Stimulated activated naive CD4-positive, alpha-beta T cell (primary cell): ENCODE measurements at places on chromosomes 3 and 15.

DNA sequence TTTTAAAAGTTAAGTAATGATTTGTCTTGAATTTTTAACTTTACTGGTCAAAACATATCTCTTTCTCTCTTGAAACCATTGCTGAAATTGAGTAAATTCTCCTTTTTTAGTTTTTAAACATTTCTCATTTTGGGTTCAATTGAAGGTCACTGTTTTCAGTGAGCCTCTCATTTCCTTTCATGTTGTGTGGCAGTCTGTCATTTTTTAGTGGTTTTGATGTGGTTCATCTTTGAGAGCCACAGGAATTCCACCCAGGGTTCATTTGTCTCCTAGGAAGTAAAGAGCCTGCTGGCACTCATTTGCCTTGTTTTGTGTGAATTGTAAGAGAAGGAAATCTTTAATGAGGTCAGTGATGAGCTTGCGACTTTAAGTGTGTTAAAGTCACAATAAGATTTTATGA lies 10.4 kb downstream of the CLDN11 start:
- DNase-seq, result no peak

GRCh38 chr15:77895742-77896141 lies 181.8 kb downstream of the TBC1D2B start:
- DNase-seq, result no peak

DNA sequence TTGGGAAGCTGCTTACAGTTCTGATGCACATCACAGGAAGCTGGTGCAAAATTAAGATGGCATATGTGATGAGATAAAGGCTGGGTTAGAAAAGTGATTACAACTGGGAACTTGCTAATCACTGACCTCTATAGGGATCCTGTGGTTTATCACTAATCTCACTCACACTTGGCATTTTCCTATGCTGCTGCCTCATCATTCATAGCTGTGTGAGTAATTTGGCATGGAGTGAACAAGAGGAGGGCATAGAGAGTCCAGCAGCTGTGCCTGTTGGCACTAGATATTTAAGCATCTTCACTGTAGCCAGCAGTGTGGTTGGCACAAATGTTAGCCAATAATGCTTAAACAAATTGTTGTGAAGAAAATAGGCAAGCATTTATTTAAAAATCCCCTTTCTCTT lies 217.7 kb upstream of the CGNL1 start:
- DNase-seq, result no peak

GRCh38 chr3:127088511-127089351 lies 104.2 kb upstream of the PRR23E start:
- no peak for DNase-seq

DNA sequence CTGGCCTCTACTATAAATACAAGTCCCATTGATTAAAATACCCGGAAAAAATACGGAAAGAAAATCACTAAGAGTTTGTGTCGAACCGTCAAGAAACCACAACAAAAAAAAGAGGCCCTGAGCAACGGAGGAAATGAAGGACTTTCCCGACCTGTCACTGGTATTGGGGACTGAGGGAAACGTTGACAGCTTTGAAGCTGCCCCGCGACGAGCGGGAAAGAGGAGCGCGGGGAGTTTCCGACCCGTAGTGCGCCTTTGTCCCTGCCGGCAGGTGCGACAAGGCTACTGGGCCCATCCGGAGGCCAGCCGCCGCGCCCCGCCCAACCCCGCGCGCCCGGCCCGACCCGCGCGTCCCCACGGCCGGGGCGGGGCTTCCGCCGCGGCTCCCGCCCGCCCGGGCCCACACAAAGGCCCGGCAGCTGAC lies 416 bp downstream of the PBRM1 start:
- peak; percentile 68 for DNase-seq

- DNase-seq, result no peak
Observed at GRCh38 chr3:21062831-21063294, 688.1 kb downstream of the ZNF385D start.

DNA sequence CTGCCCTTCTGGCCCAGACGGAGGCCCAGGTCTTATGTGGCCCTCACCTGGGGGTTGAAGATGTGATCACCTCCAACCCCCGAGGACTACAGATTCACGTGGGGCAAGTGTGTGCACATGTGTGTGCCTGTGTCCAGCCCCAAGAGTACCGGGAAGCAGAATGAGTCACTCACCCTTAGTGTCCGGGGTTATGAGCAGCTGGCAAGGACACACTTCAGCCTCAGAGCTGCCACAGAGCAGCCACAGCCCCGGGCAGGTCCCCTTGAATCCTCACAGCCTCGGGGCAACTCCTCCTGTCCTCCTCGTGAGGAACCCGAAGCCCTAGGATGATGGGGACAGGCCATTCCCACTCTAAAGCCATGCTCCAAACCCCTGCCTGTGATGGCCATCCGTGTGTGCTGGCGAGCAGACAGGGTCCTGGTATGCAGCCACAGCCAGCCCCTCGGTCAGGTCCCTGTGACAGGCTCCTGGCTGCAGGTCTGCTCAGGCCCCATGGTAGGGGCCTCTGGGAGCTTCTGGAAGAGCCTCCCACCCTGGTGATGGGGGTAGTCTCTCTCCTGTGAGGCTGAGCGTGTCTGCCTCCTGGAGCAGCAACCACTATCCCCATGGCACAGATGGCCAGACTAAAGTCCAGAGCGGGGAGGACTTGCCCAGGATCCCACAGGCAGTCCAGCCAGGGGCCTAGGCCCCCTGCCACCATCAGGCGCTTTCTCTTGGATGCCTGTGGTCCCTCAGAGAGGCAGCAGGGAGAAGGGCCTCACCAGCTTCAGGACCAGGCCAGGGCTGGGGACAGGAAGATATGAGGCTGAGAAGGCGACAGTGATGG lies 852 bp downstream of the STAB1 start:
- no peak for DNase-seq

DNA sequence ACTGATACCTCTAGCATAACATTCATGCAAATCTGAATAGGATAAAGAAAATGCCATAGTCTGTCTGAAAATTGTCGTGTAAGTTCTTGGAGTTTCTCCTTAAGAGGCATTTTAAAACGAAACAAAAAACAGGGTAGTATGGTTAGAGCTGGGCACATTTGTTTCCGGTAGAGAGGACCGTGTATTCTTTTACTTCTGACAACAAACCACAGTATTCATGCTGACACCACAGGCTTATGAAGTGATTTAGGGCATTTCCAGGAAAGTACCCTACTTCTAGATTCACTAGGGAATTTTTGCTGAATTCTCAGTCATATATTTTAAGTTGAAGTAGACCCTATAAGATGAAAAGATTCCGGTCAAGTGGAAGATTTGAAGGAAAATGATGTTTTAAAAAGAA lies 541.3 kb downstream of the UNC13C start:
- DNase-seq, result no peak

GRCh38 chr3:179196098-179196497 lies 47.9 kb downstream of the PIK3CA start:
- DNase-seq, result peak; percentile 46

DNA sequence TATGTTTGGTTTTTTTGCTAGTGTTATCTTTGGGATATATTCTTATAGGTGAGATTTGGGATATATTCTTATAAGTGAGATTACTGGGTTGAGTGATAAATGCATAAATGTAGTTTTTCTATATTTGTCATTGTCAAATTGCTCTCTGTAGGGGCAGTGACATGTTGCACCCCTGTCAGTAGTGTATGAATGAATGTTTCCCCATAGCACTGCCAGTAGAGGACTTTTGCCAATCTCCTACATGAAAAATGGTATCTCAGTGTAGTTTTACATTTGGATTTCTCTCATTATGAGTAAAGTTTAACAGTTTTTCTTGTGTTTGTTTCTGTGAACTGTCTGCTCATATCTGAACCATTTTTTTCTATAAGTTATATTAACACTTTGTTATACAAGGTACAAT lies 13.6 kb downstream of the U2SURP start:
- DNase-seq, result no peak

GRCh38 chr3:16884084-16884747 lies 539 bp upstream of the PLCL2 start:
- peak; percentile 64 for DNase-seq

- no peak for DNase-seq
Observed at GRCh38 chr3:142481196-142481595, 33.4 kb upstream of the XRN1 start.

GRCh38 chr3:148975248-148975647 lies 16.1 kb upstream of the GYG1 start:
- DNase-seq, result no peak

GRCh38 chr3:134833453-134834163 lies 38.5 kb downstream of the EPHB1 start:
- DNase-seq, result no peak

GRCh38 chr3:140093742-140094141 lies 158.8 kb downstream of the CLSTN2 start:
- no peak for DNase-seq

- no peak for DNase-seq
Observed at GRCh38 chr3:155049959-155050358, 30.2 kb upstream of the MME start.

- no peak for DNase-seq
Observed at GRCh38 chr3:32437896-32438295, 46.2 kb downstream of the CMTM7 start.

DNA sequence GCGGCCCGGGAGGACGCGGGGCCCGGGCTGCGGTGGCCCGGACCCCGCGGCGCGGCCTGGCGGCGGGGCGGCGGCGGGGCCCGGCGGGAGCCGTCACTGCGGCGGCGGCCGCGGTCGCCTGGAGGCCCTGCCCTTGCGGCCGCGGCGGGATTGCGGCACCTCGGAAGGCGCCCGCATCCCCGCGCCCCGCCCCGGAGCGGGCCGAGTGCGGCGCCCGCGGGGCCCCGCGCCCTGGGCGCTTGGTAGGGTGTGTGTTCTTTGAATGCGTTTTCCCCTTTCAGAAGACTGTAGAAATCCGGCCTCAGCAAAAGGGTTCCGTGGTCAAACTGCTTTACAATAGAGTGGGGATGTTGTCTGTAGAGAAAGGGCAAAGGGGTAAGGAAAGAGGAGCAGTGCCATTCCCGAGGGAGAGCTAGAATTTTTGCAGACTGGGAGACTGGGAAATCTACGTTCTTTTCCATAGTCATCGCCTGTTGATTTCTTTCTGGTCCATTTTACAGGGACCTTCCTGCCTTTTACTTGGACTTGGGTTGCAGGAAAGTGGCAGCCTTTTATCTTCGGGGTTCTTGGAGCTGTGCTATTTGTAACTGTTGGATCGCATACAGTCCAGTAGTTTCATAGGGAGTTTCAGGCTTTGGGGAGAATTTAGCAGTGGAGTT lies 630 bp downstream of the SNRK start:
- DNase-seq, result no peak

DNA sequence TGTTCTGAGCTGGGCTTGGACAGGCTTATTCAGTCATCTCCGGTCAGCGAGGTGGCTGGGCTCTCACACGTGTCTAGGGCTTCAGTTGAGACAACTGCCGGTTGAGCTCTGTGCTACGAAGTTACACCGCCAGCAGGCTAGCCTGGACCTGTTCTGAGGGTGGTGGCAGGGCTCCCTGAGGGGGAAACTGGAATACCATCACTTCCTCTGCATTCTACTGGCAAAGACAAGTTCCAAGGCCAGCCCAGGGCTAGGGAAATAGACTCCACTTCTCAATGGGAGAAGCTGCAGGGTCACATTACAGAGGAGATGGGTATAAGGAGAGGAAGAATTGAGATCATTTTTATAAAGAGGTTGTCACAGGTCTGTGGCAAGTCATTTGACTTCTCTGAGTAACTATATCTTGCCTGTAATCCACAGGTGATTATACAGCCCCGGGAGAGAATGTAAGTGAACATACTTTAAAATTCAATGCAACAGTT lies 106.8 kb upstream of the IL12A start:
- no peak for DNase-seq

GRCh38 chr3:188706599-188706998 lies 465.2 kb upstream of the TPRG1 start:
- no peak for DNase-seq

DNA sequence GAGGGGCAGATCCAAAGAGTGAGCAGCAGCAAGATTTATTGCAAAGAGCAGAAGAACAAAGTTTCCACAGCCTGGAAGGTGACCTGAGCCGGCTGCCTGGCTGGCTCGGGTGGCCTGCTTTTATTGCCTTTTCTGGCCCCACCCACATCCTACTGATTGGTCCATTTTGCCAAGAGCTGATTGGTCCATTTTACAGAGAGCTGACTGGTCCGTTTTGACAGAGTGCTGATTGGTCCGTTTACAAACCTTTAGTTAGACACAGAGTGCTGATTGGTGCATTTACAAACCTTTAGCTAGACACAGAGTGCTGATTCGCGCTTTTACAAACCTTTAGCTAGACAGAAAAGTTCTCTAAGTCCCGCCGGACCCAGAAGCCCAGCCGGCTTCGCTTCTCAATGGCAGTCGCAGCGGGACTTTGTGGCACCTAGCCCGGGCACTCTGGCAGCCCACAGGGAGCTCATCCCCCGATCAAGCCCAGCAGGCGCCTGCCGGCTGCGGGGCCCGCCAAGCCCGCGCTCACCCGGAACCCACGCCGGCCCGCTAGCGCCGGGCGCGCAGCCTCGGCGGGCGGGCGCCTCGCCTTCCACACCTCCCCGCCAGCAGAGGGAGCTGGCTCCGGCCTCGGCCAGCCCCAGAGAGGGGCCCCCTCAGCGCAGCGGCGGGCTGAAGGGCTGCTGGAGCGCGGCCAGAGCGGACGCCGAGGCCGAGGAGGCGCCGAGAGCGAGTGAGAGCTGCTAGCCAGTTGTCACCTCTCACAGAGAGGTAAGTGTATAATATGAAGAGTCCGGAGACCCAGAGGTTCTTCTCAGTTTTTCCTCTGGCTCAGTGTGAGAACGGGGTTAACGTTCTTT lies 339.2 kb downstream of the CHL1 start:
- no peak for DNase-seq

DNA sequence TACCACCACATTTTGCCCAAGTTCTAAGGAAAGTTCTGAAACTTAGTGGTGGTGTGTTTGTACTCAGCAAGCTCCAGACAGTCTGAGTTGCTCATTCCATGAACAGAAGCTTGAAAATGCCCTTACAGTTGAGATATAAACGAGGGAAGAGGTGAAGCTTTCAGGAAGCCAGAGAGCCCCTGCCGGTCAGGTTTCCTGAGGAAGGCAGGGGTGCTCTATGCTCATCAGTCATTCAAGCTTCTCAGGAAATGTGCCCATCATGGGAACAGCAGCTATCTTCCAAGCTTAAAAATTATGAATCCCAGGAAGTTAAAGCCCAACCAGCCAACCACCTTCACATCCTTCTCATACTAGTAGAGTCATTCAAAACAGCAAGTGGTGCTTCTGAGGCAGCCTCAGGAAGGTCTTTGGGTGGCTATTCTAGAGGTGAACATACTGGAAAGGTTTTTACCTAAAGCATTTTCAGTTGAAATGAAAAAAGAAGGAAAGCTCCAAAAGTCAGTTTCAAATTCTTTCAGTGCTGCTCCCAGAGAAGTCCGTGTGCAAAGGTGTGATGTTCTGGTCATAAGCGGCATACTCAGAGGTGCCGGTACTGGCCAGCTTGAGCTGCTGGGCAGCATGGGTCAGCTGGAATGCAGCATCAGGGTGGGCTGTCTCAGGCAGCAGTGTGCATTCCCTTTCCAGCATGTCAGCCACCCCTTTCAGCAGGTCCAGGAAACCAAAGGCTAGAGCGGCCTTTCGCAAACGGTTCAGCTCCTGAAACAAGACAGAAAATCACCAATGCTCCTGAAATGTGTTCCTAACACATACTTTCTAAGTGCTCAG lies 31.8 kb downstream of the INTS14 start:
- no peak for DNase-seq
